Fibroblast of pulmonary artery (primary cell): ENCODE measurements at places on chromosomes 13 and 19.

DNA sequence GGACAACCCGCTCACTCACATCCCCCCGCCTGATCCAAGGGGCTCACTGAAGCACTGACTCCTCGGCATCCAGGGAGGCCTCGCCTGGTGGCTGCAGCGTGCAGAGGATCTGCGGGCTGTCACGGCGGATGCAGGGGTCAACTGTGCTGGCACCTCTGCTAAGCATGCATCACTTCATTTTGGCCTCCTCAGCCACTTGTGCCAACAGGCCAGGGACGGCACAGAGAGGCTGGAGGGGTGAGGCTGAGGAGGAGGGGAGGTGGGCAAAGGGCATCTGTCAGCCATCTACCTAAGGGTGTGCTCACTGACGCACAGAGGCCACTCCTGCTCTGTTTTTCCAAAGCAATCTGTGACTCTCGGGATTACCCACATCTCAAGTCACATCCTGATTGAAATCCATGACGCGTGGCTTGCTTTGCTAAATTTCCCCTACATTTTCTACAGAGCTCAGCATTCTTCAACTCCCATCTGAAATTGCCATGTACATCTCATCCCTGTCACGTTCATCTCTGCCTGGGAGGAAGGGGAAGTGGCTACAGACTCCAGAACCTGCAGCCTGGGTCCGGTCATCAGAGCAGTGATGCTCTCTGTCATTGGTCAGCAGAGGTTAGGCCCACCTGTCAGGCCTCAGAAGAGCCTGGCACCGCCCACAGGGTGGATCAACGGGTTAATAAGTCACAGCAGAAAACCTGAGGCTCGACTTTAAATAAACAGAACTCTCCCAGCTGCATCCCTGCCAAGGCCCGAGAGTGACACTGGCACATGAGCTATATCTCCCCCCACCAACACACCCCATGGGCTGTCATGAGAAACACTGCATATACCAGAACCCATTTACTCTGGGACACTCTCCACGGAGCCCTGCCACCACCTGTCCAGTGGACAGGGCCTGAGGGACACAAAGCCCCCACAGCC, 17.6 kb downstream of the ELL start:
- no peak for DNase-seq

GRCh38 chr19:33221638-33222037, 4.0 kb downstream of the SLC7A10 start:
- no peak for DNase-seq

DNA sequence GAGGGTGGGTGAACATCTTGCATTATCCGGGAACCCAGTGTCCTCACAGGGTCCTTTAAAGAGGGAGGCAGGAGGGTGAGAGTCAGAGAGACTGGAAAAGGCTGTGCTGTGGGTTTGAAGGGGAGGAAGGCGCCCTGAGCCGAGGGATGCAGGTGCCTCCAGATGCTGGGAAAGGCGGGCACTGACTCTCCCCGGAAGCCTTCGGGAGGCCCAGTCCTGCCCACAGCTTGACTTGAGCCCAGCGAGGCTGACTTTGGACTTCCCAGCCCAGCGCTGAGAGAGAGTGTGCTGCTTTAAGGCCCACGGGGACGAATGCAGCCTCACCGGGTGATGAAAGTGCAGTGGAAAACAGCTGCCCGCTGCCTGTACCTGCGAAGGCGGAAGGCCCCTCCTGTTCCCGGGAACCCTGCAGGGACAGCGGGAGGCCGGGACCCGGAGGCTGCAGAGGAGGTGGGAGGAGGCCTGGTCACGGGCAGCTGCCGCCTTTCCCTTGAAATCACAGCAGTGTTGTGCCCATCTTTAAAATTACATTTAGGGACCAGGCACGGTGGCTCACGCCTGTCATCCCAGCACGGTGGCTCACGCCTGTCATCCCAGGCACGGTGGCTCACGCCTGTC, 16.1 kb downstream of the REXO1 start:
- DNase-seq, result no peak

- DNase-seq, result peak; percentile 75
Observed at GRCh38 chr13:80157261-80157932, 183.5 kb downstream of the SPRY2 start.

DNA sequence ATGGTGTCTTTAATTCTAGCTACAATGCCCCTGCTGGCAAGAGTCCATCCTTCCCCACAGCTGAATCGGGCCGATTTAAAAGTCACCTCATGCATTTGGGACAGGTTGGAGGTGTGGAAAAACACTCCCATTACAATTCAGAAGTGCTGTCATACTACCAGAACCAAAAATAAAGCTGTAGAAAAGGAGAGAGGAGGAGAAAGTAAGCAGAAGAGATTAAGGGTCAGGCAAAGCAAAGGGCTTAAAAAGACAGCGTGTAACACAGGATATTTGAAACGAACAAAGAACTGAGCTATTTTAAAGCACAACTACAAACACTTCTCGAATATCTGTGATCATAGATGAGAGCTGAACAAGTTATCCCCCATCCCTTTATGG, 90.4 kb downstream of the FGF14 start:
- no peak for DNase-seq

GRCh38 chr13:46698910-46699460, 98.0 kb downstream of the ESD start:
- peak; percentile 73 for DNase-seq

- DNase-seq, result no peak
Observed at GRCh38 chr19:374183-374885, 29.7 kb upstream of the MIER2 start.

GRCh38 chr13:27765650-27766049, 26.6 kb upstream of the GSX1 start:
- DNase-seq, result no peak

DNA sequence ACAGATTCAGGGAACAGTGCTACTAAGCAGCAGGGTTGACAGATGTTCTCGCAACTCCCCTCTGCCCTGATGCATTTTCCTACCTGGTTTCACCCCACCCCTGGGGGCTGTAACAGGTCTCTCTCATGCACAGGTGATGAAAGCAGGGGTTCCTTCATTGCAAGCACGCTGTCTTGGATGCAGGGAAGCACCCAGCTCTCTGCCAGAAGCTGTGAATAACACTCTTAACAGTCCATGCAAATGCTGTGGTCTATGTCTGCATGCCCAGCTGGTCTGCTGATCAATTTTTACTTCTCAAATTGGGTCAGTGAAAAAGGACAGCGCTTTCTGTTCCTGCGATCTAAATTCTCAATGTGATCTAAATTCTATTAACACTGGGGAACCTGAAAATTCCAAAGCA, 246.3 kb upstream of the TSHZ3 start:
- DNase-seq, result no peak

DNA sequence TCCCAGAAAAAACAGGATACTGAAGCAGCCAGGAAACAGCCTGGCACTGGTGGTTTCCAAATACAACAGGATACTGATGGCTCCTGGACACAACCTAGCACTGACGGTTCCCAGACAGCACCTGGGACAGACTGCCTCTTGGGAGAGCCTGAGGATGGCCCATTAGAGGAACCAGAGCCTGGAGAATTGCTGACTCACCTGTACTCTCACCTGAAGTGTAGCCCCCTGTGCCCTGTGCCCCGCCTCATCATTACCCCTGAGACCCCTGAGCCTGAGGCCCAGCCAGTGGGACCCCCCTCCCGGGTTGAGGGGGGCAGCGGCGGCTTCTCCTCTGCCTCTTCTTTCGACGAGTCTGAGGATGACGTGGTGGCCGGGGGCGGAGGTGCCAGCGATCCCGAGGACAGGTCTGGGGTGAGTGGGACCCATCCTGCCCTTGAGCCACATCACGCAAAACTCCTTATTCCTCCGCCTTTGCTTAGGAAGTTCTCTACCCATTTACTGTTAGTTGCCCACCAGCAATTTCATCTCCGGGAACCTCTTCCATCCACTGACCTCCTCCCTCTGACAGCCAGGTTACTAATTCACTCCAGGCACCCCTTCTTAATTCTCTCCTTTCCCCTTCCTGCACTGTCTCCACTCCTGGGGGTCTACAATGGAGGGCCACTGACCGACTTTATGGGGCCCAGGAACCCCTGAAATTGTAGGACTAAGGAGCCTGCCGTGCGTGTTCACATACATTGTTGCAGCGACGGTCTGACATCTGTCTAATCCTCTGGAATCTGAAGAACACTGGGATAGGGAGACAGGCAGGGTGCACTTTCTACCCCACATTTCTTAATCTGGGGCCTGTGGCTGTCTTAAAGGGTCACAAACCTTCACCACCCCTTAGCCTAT, 1.2 kb downstream of the ITPKC start:
- peak; percentile 23 for DNase-seq

DNA sequence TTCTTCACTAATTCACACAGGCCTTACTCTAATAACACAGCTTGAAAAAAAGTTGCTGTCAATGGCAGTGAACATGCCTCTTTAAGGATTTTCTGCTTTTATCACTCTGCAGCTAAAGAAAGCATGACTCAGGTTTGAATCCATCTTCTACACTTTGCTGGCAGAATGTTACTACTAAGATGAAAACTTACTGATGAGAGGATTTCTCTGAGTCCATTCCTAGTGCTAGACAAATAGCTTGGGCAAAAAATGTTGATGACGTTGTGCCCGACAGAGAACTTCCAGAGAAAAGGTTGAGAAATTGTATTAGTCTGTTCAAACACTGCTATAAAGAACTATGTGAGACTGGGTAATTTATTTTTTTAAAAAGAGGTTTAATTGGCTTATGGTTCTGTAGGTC, 572.0 kb downstream of the IRS2 start:
- no peak for DNase-seq

DNA sequence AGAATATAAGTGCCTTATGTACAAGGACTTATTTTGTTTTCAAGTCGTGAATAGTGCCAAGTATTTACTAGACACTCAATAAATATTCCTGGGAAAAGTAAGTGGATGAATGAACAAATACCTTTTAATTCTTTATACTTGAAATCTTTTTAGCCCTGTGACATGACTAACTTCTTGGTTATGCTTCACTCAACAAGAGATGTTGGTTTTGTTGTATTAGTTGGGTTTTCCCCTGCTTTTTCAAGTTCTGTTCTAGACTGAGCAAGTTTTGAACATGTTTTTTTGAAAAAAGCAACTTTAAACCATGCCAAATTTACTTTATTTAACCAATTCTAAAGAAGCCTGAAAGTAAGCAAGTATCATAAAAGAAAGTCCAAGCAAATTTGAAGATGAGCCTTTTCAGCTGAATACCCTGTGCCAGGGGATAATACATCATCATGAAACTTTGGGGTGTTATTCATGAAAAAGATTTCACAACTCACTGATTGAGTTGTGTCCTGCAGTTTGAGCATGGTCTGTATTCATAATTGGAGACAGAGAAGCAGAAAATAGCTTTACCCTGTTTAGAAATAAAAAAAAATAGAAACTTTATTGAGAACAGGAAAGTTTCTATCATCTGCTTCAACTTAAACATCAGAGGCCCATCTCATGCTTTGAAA, 11.1 kb downstream of the LMO7 start:
- DNase-seq, result no peak

DNA sequence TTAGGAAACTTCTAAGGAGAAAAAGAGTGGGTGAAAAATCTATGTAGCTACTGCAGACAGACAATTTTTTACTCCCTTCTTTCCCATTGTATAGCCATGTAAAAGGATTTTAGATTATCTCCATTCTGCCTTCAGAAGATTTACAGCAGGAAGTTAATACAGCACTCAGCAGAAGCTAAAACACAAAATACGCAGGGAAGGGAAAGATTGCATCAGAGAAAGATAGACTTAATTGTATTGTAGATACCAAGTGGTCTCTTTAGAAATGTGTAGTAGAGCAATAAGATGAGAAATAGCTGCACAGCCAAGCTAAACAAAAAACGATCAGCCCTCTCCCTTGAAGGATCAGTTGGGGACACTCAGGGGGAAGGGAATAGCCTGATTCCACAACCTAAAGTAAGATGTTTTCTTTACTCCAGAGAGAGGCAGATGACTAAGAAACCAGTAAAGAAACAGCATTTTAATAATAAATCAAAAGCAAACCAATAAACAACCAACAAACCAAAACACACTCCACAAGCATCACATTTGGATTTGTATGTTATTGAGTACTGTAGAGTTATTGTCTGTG, 236.7 kb upstream of the SLITRK1 start:
- peak; percentile 20 for DNase-seq

GRCh38 chr13:99916366-99917103, 55.0 kb downstream of the ZIC5 start:
- DNase-seq, result peak; percentile 80

DNA sequence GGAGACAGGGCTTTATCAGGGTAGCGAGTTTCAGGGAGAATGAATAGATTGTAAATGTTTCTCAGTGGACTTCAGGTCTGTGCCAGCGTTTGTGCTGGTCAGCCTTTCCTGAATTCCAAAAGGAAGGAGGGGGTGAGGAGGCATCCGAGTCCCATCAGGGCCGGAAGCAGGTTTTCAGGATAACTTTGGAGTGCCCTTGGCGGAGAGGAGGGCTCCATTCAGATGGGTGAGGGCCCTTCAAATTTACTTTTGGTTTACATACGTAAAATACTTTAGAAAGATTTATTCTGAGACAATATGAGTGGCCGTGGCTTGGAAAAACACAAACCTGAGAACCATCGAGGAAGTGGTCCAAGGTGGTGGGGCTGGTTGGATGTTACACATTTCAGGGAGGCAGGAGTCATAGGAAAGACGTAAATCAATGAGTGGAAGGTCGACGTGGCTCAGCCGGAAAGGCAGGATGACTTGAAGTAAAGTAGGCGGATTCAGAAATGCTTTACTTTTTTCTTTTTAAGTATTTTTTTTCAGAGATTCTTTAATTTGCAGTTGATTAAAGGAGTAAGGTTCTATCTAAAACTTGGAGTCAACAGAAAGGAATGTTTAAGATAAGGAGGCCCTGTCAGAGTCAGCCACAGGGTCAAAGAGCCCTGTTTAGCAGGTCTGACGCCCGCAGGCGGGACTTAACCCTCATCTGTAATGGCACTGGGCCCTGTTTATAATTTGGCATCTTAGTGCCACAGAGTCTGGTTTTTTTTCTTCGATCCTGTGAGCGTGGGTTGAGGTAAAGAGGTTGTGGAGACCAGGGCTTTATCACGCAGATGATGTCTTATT, 32.8 kb downstream of the ATP11A start:
- DNase-seq, result peak; percentile 88

GRCh38 chr13:30108913-30109237, 198.5 kb downstream of the KATNAL1 start:
- DNase-seq, result no peak

DNA sequence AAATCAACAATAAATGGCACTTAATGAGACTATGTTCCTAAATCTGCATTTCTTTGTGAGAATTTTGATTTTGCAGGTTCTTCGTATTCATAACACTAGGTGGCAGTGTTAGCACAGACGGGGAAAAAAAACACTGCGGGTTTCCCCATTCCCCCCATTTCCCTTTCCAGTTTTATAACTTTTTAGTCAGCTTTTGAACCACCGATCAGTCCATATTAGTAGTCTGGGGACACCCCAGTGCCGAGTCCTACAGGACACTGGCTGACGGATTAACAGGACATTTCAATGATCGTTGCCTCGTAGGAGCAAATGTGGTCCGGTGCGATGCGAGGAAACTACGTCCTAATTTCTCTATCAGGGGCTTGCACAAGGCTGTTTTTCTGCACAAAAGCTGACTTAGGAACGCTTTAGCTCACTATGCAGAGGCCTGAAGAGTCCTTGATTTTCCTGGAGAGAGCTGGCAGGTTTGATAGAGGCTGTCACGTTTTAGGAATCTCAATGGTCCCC, 234.3 kb downstream of the LMO7 start:
- peak; percentile 49 for DNase-seq
